A172 (cell line): ENCODE measurements at places on chromosomes 6 and 20. TPM values are rescaled to one million over a fixed set of nuclear protein-coding genes. Genes with fewer than 3 reads are reported as not detected.

Gene GLP1R
- total RNA-seq: not detected in 2 replicates

Gene TTLL9
- 0.12 and 0.24 TPM in 2 replicates for total RNA-seq

Gene SYCP2
- 0.26 and 0.29 TPM in 2 replicates for total RNA-seq

DNA sequence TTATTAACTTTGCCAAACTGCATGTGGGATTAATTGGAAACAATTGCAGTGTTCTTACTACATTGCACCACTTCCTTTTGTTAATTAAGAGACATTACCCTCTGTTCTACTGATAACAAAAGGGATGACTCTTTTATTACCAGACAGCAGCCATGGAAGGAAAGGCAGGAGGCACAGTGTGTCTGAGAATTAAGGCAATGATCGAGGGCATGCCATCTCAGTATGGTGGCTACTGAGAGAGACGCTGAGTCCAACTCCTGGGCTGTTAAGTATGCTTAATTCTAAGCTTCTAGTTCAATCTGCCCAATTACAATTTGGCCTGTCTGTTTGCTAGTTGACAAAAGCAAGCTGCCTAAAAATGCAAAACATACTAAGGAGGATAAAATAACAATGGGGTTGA lies 227.4 kb downstream of the PHACTR1 start:
- DNase-seq: no peak

DNA sequence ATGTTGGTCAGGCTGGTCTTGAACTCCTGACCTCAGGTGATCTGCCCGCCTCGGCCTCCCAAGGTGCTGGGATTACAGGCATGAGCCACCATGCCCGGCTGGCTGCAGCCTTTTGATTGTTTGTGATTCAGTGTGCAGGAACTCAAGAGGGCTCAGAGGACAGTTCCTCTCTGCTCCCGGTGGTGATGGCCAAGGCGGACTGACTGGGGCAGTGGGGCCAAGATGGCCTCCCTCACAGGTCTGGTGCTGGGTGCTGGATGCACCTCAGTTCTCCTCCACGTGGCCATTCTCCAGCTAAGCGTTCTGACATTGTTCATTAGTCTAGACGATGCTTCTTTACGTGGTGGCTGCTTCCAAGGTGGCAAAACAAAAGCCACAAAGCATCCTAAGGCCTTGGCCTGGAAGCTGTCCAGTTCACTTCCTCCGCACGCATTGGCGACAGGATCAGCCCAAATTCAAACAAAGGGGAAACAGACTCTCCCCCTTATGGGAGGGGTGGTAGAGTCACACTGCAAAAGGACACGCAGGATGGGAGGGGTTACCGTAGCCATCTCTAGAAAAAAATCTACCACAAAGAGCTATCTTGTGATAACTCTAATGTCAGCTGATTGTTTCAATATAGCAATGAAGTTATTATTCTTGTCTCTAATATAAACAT lies 146.9 kb downstream of the FOXC1 start:
- no peak for DNase-seq

DNA sequence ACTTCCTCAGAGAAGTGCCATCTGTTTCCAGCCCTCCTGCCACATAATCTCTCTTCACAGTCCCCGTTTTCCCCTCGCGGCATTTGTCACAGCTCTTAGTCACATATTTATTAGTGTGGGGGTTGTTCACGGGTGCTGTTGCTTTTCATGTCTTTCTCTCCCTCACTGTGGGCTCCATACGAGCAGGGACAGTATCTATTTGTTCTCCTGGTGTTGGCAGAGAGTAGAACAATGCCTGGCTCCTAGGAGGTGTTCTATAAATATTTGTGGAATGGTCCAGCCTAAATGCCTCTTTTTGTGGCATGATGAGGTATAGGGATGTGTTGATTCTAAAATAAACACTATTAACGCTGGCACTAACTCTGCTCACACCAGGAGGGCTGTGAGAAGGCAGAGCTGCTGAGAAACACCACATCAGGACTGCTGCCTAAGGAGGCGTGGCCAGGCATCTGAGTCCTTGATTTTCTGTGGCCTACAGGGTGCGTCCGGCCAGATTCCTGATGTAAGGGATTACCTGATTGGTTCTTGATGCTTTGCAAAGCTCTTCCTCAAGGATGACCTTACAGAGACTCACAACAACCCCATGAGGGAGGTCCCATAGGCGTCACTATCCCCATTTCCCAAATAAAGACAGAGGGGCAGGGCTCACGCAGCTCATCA lies 219.8 kb upstream of the ARID1B start:
- DNase-seq: peak; percentile 90

GRCh38 chr20:10602221-10602871 lies 71.5 kb downstream of the JAG1 start:
- no peak for DNase-seq
